ENCODE measurements at places on chromosomes 12 and 14.

DNA sequence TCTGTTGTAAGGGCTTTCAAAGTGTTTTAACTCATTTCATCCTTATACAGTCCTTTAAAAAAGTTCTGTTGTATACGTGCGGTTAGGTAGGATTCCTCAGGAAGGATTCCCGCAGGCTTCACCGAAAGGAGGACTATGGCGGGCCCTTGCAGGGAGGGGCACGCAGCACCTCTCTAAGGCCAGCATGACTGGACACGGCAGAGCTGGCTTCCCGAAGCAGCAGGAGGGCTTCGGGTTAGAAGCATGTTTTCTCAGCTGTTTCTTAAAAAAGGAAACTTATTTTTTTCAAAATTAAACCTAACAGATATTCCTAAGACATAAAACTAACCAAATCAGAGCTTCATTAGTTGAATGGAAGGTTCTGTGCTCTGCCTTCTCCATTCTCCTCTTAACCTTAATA lies 21.3 kb downstream of the IQSEC3 start:
- DNase-seq = no peak

- DNase-seq = no peak
Measured at GRCh38 chr12:13376610-13377373, 180.3 kb downstream of the EMP1 start.

- DNase-seq = no peak
Measured at GRCh38 chr12:50482571-50482970, 22.2 kb upstream of the DIP2B start.

DNA sequence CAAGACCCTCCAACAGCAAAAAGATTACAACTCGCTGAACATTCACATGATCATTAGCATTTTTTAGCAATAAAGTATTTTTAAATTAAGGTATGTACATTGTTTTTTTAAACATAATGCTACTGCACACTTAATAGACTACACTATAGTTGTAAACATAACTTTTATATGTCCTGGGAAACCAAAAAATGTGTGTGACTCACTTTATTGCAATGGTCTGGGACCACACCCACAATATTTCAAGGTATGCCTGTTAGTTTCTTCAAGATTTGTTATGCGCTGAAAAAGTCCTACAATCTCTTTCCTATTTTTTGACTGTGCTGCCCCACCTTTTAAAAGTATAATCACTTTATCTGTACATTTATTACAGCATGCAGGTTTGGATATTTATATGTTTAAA lies 30.4 kb upstream of the PCNX4 start:
- no peak for DNase-seq

DNA sequence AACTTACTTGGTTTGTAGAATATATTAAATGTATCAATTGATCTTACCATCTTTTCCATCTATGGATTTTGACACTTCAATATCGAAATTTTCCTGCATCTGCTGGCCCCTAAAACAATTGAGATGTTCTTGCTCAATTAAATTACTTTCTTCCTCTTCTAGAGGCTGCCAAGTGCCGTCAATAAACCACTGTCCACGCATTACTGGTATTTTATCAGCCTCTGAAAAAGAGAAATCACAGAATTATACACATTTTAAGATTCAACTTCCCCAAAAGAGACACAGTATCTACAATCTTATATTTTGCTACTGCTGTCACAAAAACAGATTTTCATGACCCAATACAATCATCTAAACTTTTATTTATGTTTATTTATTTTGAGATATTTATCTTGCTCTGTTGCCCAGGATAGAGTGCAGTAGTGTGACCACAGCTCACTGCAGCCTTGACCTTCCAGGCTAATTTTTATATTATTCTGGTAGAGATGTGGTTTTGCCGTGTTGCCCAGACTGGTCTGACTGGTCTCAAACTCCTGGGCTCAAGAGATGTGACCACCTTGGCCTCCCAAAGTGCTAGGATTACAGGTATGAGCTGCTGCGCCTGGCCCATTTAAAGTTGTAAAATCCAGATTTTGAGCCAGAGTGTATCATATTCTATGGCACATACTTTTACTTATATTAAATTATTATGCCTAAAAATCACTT lies 49.3 kb downstream of the DDHD1 start:
- DNase-seq = no peak

DNA sequence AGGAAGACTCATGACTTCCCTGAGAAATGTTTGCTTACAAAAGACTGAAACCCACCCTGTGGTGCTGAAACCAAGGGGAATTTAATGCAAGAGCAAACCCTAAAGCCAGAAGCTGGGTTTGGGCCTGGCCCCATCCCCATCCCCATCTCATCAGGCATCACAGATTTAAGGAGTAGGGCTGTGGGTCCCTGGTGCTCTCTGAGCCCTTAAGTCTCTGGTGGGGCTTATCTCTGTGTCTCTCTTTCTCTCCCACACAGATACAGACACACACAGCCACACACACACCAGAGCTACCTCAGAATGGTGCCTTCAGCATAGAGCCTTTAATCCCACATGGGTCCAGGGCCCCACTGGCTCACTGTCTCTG lies 237.1 kb downstream of the SLC41A2 start:
- no peak for DNase-seq

DNA sequence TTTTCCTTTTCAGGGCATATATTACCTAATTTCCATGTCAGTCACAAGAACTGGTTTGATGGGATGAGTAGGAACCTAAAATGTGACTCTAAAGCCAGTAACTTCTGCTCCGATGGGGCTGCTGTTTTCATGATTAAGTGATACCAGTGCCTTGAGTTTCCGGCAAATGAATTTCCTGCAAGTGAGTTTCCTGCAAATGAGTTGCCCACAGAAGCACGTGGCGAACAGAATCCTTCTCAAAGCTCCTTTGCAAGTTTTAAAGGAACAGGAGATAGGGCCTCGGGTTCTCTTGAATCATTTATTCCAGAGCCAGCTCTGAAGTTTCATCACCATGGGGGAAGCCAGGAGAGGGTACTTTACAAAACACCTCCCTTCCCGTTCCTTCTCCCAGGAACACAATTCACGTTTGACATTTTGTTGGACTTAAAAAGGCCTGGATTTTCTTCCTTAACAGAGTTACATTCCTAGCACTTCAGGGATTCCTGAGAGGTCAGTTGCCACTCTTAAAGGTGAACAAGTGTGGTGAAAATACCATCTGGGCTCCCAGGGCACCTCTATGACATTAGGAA lies 2.2 kb upstream of the PPTC7 start:
- DNase-seq = no peak

DNA sequence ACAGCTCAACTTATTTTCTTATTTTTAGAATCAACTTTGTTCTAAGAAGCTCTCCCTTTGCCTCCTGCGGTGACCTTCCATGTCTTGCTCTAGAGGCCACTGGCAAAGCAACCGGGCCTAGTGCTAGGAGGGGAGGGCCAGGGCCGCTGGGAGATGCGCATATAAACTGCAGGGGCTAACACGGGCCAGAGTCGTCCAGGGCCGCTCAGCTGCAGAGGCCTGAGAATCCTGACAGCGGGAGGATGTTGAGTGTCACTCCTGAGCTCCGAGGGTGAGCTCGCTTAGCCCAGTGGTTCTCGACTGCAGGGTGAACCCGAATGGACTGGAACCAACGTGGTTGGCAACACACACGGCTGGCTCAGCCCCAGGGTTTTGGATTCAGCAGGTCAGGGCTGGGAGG lies 6.5 kb upstream of the PIWIL1 start:
- DNase-seq = no peak

DNA sequence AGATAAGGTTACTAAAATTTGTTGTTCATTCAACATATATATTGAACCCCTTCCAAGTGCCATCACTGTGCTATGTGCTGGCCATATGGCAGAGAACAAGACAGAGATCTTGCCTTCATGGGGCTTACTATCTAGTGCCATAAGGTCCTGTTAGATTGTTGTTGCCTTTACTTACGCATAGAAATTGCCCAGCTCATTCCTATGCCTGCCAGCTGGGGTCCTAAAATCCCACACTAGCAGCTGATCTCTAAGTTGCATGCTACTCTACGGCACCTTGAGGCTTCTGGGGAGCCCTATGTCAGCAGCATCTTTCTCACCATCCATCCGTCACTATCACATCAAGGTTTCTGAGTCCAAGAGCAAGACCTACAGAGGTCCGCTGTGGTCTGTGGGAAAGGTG lies 1.4 kb upstream of the KCNK10 start:
- DNase-seq = no peak

- no peak for DNase-seq
Measured at GRCh38 chr12:132026796-132027500, 77.2 kb downstream of the EP400 start.

DNA sequence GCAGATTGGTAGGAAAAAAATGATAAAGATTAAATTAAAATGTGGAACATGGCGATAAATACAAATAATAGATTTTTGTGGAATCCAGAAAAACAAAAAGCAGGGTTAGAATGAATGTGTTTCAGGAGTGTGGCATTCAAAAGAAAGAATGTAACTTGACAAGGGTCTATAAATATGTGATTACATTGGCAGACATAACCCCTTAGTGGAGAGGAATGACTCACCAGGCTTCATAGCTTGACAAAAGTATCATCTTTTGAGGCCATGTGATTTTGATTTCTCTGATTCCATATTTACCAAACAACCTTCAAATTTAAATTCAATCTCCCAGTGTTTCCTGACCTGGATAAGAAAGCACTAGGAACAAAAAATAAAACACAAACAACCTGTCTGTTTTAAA lies 24.4 kb upstream of the MGST1 start:
- no peak for DNase-seq

- no peak for DNase-seq
Measured at GRCh38 chr14:81991998-81992397, 458.3 kb upstream of the SEL1L start.

DNA sequence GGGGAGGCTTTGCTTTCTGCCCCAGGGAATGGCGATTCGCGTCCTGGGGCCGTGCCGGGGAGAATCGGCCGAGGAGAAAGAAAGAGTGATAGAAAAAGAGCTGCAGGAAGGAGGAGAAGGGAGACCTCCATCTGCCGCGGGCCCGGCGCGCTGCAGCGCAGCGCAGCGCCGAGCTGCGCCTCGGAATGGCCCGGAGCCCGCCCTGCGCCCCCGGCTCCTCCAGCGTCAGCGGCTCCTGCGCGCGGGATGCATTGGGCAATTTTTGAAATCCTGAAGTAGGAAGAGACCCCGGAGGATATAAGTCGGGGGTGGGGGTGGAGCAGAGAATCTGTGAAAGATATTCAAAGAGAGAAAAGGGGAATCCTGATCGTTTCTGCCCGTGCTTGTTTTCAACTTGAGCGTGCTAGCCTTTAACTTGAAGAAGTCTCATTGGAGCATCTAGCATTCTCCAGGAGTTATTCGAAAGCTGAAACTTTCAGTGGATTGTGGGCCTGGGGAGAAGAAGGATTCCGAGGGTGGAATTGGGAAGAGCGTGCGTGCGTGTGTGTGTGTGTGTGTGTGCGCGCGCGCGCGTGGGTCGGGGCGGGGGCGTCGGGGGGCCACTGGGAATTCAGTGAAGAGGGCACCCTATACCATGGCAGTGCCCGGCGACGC lies 441 bp downstream of the PDE3A start:
- DNase-seq = no peak

- DNase-seq = no peak
Measured at GRCh38 chr12:65619018-65619417, 205.3 kb upstream of the HMGA2 start.
